ENCODE measurements at places on chromosomes 3 and 15.

GRCh38 chr3:184586851-184587250, 25.3 kb downstream of the EPHB3 start:
- DNase-seq, result no peak

- no peak for DNase-seq
These were observed 80.7 kb upstream of the ALDH1L1 start for GRCh38 chr3:126261037-126261436.

DNA sequence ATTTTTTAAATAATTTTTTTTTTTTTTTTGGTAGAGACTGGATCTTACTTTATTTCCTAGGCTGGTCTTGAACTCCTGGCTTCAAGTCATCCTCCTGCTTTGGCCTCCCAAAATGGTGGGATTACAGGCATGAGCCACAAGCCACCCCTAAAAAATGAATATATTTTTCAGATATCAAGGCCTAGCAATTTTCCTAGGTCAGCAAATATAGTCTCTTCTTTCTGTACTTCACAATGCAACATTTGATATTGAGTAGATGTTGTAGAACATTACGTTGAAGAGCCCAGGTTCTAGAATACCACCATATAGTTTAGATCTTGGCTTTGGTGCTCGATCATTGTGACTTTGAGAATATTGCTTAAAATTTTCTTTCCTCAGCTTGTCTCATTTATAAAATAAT, 437.9 kb downstream of the CNTN4 start:
- no peak for DNase-seq

- no peak for DNase-seq
These were observed 456.2 kb downstream of the ZNF385D start for GRCh38 chr3:21294768-21295167.

GRCh38 chr15:89203705-89204273, 17.6 kb downstream of the RLBP1 start:
- no peak for DNase-seq

GRCh38 chr3:123664753-123665152, 79.9 kb upstream of the HACD2 start:
- DNase-seq, result no peak

DNA sequence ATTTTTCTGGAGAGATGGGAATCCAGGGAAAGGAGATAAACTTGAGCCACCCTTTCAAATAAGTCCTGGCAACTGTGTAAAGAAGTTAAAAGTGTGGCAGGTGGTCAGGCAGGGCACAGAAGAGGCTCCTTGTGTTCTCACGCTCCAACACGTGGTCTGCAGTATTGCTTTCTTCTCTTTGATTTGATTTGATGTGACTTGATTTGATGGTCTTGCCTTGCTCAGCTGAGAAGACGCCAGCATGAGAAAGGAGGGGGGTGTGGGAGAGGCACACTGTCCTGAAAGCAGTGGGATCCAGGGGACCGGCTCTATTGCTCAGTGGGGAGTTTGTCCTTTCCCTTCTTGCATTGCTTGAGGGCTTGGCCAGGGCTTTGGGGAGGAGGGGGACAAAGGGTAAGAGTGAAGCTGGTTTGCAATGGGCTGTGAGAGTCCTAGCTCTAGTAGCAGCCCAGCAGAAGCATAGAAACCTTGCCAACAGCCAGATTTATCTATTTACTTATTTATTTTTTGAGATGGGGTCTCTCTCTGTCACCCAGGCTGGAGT, 25.7 kb upstream of the NEO1 start:
- DNase-seq, result no peak

- no peak for DNase-seq
These were observed 541.0 kb upstream of the NAALADL2 start for GRCh38 chr3:174318181-174318580.

DNA sequence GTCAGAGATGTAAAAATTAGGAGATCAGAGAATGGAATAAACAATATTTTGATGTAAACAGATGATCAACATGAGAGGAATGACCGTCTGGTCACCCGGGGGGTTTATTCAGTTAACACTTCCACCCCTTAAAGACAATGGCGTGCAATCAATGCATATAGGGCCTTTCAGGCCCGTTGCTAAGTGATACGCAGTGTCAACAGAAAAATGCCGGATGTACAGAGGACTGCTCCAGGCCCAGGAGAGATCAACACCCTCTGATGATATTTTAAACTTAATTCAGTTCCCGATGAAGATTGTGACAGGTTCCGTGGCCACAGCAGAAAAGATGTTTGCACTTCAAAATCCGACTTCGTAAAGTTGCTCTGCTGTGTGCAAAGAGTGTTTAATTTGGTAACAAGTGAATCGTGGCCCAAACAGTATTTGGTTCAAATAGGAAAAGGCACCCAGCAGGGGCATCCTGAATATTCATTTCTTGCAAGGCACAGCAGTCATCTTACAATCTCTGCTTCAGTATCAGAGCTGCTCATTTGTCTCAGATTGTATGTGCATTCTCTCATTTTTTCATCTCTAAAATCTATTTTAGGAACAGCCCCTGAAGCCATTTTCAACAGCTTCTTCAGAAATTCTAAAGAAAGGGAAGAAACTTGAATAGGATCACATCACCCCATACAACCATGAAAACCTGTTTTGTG, 72.6 kb downstream of the FOXB1 start:
- no peak for DNase-seq

DNA sequence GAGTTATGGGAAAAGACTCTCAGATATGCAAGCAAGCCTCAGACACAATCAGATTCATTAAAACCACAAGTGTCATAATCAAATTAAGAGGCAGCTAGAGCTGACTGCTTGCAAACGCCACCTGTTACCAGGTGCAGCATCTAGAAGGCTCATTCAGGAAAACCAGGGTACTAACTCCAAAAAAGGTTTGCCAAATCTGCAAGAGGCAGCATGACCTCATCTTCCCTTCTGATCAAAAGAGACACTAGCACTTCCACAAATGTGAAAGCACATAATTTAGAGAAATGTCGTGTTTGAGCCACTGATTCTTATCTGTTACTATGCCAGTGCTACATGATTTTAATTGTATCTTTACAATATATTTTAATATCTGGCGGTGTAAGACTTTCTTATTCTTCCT, 123.3 kb upstream of the NANOGP8 start:
- DNase-seq, result no peak

- no peak for DNase-seq
These were observed 41.7 kb downstream of the SNX4 start for GRCh38 chr3:125478326-125478725.

GRCh38 chr3:133119176-133119575, 81.0 kb downstream of the TMEM108 start:
- DNase-seq, result no peak

GRCh38 chr3:130991126-130991525, 35.5 kb downstream of the ASTE1 start:
- no peak for DNase-seq
